Activated CD4-positive, alpha-beta memory T cell treated with anti-CD3 and anti-CD28 coated beads, Interleukin-2, amount 10 ng/mL, durations not matched to agents 7 days and 5 days (primary cell): ENCODE measurements at places on chromosomes 3 and 15.
A peak's percentile ranks its signal among the peaks of the same experiment; 100 is the strongest.

- DNase-seq: no peak
Measured at GRCh38 chr3:13004376-13004775, 68.9 kb downstream of the IQSEC1 start.

- peak; percentile 67 for DNase-seq
Measured at GRCh38 chr15:44719293-44719999, 8.1 kb downstream of the B2M start.

DNA sequence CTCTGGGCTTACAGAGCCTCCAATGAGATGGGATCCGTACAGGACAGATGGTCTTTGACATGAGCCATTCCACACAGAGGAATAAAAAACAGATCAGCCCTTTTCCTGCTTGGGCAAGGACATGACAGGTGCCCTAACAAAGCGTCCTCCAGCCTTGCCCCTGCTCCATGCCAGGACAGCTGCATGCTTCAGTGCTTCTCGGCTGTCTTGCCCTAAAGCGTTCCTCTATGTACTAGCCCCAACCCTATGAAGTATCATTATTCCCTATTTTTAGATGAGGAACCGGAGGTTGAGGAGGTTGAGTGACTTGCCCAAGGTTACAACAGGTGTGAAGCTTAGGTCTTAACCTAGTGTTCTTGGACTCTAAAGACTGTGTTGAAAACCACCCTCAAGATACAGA lies 10.5 kb downstream of the POMGNT2 start:
- DNase-seq: no peak

DNA sequence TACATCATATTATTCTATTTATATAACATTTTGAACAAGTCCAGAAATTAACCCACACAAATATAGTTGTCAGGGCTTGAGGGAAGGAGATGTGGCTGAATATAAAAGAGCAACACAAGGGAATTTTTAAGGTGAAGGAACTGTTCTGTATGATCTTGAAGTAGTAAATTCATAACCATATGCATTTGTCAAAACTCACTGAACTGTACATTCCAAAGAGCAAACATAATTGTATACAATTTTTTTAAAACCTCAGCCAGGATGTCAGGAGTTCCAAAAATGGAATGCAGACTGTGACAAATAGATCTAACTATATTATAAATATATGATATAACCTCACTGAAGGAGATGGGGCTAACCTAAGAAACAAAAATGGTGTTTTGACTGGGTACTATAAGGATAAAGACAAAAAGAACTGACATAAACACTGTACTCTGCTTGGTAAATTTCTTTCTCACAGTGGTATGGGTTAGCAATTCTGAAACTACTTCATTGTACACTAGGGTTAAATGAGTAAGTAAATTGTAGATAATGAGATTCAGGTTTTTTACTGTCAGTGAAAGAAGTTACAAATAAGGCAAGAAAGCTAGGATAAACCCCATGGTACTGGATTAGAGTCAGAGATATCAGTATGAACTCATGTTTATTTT lies 14.4 kb downstream of the GOLGB1 start:
- DNase-seq: no peak

- no peak for DNase-seq
Measured at GRCh38 chr15:79978655-79979514, 7.9 kb upstream of the BCL2A1 start.

GRCh38 chr3:136343873-136344555 lies 93.9 kb downstream of the PCCB start:
- DNase-seq: no peak

DNA sequence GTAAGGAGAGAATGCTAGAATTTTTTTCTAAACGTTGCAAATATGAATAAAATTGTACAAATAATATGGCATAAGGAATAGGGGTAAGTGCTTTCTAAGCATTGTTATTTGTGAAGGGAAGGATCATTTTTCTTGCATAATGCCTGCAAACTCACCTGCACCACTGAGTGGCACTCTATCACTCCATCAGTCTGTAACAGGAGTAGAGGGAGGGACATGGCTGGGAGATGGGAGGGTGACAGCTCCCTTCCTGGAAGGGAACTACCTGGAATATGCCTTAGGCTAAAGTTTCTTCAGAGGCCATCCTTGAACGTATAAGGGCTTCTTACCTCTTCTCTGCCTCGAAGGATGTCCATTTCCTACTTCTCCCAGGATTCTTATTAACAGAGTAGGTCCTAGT lies 3.0 kb downstream of the NAALADL2 start:
- DNase-seq: no peak

- no peak for DNase-seq
Measured at GRCh38 chr3:116517308-116517707, 72.0 kb upstream of the LSAMP start.

DNA sequence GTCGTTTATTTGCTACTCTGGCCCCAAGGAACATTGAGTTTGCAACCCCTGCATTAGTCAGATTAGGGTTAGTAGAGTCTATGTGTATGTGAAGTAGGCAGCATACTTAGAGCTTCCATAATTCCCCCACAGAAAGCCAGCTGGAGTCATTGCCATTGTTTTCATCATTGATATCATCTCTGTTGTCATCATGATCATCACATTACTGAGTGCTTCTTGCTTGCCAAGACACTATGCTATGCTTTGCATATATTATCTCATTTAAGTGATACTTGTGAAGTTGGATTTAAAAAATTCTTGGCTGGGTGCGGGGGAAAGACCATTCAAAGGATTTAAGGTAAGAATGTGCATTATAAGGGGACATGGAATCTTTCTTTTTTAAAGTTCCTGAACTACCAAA lies 209.0 kb downstream of the CACNA2D3 start:
- no peak for DNase-seq

- no peak for DNase-seq
Measured at GRCh38 chr15:87461631-87462030, 794.9 kb downstream of the NTRK3 start.

GRCh38 chr3:129345971-129346370 lies 67.3 kb downstream of the HMCES start:
- no peak for DNase-seq

DNA sequence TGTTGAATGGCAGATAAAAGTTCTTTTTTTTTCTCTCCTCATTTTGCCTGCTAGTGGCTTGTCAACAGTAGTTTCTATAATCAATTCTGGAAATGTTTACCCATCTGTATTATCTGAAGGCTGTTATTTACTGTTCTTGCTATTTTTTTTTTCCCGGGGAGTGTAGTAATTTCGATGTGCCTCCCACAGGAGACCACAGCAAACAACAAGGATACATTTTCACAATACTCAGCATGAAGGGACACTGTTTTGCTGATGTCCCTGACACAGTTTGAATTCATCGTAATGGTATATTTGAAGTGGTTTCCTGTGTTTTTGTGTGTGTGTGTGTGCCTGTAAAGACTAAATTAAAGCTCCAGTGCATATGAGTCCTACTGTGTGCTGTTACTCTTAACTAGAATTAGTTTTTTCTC lies 92.1 kb upstream of the ICE2 start:
- no peak for DNase-seq

GRCh38 chr15:55402707-55403106 lies 5.5 kb downstream of the CCPG1 start:
- DNase-seq: no peak

DNA sequence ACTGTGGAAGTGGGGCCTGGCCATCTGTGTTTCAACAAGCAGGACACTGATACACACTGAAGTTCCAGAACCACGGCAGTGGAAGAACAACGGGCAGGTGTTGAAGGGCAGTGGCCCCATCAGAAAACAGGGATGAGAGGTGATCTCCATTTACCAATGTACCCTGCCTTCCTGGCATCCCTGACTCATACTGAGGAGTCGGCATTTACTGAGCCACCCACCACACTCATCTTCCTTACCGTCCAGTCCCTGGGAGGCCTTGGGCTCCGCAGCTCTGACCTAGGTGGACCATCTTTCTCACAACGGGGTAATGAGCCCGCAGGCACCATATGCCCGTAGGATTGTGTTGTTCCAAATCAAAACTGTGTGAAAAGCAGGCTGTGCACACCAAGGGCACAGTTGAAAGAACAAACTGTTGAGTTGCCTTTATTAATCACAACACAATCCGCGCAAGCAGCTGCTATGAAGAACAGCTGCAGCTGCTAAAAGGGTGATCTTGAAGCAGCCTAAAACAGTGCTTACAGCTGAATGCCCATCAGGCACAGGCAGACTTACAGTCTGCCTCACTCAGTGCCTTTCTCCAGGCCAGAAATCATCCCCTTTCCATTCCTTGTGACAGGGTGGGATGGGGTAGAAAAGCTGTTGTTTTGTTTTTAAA lies 12.9 kb downstream of the MB21D2 start:
- DNase-seq: no peak

DNA sequence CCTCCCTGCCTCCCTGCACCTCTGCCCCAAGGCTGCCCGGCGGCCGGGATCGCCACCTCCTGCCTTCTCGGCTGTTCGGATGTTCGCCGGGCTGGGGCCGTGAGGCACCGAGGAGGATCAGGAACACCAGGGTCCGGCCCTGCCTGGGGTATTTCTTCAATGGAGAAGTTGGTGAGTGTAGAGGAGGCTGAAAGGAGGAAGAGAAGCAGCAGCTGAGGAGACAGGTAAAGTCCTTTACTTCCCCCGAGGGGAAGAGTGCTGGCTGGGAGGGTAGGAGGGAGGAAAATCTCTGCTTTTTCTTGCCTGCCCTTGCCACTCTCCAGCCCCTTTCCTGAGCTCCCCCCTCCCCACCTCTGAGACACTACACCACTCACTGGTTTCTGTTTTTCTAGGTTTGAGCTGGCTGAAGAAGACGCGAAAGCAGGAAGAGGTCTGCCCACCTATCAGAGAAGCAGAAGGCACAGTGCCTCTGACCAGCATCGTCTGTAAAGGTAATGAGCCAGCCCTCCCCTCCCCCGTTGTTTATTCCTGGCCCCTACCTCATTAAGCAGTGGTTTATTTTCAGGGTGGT lies 519 bp downstream of the ASB7 start:
- peak; percentile 70 for DNase-seq

DNA sequence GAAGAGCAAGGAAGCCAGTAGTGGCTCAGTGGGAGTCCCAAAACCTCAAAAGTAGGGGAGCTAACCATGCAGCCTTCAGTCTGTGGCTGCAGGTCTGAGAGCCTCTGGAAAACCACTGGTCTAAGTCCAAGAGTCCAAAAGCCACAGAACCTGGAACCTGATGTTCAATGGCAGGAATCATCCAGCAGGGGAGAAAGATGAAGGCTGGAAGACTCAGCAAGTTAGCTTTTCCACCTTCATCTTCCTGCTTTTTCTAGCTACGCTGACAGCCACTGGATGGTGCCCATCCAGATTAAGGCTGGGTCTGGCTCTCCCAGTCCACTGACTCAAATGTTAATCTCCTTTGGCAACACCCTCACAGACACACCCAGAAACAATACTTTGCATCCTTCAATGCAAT lies 626.3 kb downstream of the NAALADL2 start:
- no peak for DNase-seq

DNA sequence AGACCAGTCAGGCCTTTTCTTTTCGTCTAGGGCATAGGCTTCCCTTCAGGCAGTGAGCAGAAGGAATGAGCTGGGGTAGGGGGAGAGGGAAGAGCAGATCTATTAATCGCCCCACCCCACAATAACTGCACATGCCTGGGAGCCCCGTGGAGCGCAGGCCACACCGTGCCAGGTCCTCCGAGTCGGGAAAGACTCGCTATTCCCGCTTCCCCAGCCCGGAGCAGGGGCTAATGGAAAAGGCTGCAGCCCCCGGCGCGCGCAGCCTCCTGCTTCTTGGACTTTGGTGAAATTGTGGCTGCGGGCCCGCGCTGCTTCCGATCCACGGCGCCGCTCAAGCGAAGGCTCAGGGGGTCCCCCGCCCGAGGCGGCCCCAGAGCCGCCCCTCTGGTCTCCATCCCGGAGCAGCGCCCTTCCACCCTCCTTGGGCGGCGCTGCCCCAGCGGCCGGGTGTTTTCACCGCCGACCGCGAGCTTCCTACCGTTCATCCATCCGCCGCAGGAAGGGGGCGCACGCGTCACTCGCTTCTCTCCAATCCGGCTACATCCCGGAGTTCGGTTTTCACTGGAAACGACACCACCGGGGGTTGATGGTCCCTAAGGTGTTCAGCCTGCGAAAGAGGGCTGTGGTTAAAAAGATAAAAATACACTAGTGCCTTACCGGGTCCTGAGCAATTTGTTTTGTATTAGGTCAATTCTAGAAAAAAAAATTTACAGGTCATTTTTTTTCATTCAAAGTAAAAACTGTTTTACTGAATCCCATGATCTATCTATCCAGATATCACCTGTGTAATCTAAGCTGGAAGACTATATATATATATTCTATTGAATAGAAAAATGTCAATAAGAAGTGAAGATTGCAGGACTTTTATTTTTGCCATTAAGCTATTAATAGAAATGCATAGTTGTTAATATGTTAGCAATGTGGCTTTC lies 4.4 kb upstream of the SYNM start:
- DNase-seq: peak; percentile 64

- DNase-seq: no peak
Measured at GRCh38 chr15:48388910-48389309, 57.7 kb downstream of the DUT start.

DNA sequence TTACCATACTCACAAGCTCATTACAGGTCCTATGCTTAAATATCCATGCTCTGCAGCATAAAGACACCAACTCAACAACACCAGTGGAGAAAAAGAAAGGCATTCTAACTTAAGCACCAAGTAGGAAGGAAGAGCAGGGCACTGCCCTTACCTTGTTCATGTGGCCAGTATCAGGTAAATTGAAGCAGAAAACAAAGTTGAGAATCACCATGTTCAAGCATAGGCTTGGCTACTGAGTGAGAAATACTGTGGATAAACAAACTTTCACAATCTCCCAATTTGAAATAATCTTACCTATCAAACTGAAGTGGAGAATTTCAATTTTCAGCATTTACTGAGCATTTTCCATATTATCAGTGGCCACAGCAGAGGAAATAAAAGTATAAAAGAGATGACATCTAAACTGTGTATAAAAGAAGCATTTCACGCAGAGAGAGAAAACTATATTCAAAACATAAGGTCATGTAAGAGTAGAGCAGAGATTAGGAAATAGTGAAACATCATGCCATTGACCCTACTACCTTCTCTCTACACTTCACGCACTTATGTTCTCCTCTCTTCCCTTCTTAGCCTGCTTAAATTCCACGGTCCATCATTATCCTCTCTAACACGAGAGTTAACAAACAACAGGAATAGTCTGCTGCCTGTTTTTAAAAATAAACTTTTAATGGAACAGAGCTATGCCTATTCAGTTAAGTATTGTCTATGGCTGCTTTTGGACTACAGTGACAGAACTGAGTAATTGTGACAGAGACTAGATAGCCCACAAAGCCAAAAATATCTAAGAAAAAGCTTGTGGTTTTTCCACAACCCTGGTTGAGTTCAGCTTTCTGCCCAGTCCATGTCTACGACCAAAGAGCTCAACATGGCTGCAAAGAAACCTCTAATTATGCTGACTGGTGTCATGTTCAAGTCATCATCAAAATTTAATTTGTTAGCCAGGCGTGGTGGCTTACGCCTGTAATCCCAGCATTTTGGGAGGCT lies 142.5 kb downstream of the NR1I2 start:
- no peak for DNase-seq

DNA sequence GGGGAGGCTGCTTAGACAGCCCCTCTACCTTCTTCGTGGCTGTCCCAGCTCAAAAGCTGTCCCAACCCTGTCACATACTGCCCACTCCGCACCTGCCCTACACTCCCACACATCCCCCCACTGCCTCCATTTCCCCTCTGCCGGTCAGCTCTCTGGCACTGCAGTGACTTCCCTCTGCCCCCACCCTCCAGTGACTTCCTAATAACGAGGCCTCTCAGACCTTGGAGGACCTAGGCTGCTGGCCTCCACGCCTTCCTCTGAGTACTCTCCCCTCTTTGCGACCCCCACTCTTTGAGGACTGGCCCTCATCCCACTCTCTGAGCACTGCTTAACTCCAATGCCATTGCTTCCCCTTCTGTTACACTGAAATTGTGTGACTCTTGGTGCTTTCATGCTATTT lies 45.3 kb downstream of the KY start:
- no peak for DNase-seq

- no peak for DNase-seq
Measured at GRCh38 chr15:45399381-45400212, 21.3 kb upstream of the GATM start.
